ENCODE measurements at places on chromosomes 2 and 18.

- no peak for DNase-seq
Measured at GRCh38 chr2:99980176-99980575, 162.2 kb downstream of the AFF3 start.

GRCh38 chr2:153917570-153917969 is 45.8 kb downstream of the GALNT13 start:
- DNase-seq, result no peak

DNA sequence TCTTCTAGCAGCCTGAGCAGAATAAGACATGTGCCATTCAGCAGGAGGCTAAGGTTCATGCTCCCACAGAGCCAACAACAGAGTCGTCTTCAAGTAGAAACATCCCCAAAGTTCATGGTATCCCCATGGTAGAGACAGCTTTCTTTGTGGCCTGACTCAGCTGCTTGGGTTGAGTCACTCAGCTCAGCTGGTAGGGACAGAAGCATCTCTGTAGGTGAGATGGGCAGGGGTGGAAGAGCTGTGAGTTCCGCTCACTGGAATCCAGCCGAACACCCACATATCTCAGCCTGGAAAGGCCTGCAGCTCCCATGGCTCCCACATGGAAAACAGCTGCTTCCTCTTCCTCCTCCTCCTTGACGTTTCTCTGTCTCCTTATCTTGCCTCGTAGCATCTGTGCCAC is 792.7 kb downstream of the RNF144A start:
- no peak for DNase-seq

DNA sequence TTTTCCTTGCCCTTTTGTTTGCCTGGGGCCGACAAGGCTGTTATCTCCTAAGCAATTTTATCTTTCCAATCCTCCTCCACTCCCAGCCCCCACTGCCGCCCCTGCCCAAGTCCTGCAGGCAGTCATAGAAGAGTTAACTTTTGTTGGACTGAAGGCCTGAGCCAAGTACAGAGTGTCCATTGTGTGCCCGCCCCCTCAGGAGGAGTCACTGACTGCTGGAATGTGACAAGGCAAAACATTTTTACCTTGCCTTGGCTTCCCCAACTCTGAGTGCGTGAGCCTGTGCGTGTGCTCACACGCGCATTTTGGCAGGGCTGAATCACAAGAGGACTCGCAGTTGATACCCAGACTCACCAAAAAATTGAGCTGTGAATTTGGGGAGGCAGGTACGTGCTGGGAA is 16.2 kb downstream of the SETBP1 start:
- peak; percentile 19 for DNase-seq

- DNase-seq, result no peak
Measured at GRCh38 chr2:17309181-17309580, 209.1 kb downstream of the RAD51AP2 start.

GRCh38 chr18:62609764-62610163 is 86.9 kb downstream of the ZCCHC2 start:
- no peak for DNase-seq

- peak; percentile 7 for DNase-seq
Measured at GRCh38 chr2:196798980-196799379, 503 bp downstream of the GTF3C3 start.

- DNase-seq, result no peak
Measured at GRCh38 chr2:69483024-69483423, 45.8 kb upstream of the NFU1 start.

- peak; percentile 95 for DNase-seq
Measured at GRCh38 chr2:192500550-192501200, 305.9 kb upstream of the TMEFF2 start.

DNA sequence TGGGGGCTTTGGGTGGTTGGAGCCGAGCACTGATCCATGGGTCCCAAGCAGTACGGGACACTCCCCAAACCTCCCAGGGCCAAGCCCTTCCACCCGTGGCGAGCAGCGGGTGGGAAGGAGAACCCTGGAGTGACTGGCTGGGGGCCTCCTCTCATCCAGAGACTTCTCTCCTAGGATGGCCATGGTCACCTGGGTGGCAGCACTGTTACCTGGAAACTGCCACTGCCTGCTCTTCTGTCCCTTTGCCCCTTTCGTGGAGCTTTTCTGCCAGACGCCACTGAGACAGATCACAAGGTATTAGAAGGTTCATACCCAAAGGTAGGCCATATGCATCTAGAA is 26.9 kb downstream of the CENPO start:
- no peak for DNase-seq

- no peak for DNase-seq
Measured at GRCh38 chr2:10584242-10584753, 105.5 kb downstream of the NOL10 start.

DNA sequence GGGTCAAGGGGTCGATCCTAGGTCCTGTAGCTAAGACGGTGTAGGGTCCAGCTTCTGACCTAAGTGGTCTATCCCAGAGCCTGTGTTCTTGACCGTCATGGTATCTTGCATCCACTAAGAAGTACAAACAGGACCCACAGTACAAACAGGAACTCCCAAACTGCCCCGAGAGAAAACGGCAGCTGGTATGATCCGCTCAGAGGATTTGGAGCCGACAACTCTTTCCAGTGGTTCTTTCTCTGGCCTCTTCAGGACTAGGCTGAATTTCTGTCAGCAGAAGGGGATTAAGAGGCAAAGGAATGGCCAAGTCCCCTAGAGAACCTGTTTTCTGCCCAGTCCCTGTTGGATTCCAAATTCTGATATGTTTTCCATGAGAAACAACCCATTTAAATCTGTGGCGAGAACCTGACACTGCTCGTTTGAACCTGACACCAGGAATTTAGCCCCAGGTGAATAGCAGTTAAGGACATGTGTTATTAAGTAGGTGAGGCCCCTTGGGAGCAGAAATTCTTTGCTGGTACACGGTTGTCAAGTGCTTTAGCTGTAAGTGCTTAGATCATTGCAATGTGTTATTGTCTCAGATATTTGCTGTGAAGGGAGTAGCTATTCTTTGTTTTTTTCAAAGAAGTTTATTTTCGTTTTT is 50.5 kb upstream of the TXNDC2 start:
- DNase-seq, result no peak

DNA sequence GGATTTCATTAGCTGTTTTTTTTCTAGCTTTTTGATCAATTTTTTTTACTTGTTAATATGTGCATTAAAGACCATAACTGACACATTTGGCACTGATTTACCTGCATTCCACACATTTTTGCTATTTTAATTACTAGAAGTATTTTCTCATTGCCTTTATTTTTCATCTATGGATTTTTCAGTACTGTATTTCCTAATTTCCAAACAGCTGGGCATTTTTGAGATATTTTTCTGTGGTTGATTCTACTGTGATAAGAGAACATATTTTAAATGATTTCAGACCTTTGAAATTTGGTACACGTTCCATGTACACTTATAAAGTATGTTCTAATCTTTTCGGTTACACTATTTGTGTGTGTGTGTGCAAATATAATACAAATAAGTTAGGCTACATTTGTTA is 135.3 kb downstream of the PARD3B start:
- DNase-seq, result peak; percentile 31

DNA sequence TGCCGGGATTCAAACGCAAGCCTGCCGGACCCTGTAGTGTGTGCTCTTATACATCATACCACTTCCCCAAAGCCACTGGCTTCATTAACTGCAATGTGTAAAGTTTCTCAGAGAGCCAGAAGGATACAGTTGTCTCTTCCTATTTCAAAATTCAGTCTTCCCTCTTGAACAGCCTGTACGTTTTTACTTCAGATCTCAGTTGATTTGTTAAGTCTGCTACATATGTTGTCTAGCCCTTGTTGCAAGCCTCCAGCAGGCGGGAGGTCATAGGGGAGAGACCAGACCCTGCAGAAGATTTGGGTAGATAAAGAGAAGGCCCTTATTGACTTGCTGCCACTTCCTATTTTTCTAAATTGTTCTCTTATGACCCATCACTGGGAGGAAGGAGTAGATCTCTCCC is 56.2 kb downstream of the ARHGEF33 start:
- DNase-seq, result no peak

DNA sequence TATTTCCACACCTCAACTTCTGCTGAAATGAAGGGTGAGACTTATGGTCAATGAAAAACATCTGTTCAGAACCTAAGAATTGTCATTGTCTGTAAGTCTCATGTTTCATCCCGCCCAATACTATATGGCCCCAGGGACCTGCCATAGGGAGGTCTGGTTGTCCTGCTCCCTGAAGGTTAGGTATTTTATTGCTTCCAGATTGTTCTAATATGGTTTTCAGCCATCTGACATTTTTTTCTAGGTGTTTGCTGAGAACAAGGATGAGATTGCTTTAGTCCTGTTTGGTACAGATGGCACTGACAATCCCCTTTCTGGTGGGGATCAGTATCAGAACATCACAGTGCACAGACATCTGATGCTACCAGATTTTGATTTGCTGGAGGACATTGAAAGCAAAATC is 7.3 kb downstream of the XRCC5 start:
- no peak for DNase-seq

- DNase-seq, result peak; percentile 34
Measured at GRCh38 chr18:23114171-23114881, 21.0 kb upstream of the CABLES1 start.

DNA sequence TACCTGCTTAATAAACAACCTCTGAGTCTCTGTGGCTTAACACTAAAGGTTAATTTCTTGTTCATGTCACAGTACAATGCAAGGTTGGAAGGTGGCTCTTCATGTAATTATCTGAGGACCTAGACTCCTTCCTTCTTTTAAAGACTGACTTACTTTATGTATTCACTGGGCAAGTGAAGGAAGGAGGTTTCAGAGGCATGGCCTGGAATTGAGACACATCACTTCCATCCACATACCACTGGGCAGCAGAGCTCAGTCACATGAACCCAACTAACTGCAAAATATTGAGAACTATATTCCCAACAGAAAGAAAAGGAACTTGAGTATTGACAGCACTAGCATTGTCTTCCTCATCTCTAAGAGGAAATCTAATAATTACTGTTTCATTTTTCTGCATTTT is 57.5 kb upstream of the FN1 start:
- DNase-seq, result no peak

- no peak for DNase-seq
Measured at GRCh38 chr2:237529452-237530402, 36.6 kb upstream of the PRLH start.

- DNase-seq, result no peak
Measured at GRCh38 chr2:53173091-53173490, 594.5 kb upstream of the CHAC2 start.

DNA sequence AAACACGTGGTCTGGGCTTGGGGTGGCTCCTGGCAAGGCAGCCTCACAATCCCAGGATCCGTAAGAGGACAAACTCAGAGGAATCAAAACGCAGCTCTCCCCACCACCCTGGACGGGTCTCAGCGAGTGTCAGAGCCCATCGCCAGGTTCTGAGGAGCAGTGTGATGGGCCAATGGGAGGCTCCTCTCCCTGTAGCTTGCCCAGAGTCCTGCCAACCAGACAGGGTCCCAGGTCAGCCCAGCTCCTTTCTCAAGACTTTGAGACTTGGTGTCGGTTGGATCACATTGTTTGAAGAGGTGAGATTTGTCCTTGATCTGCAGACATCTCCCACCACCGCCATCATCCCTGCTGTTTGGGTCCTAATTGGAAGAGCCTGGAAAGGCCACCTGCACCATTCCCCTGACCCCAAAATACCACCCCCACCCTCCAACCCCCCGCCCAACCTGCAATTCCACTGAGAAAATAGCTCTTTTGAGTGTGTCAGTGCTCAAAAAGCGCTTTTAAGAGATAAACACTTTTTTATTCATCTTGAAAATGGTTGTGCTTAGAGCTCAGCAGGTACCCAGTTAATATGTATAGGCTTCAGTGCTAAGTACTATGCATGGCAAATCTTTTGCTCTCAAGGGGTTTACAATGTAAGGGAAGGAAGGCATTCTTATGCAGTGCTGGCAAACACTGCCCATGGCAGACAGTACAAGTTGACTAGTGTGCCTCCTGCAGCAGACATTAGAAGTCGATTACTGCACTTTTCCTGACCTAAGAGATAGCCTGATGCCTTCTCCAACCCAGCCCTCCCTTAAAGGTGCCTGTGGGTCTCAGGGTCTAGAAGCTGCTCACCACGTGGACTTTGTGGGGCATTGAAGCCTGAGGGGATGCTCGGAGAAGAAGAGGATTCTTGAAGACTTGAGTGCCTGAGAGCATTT is 50.6 kb downstream of the GLI2 start:
- DNase-seq, result no peak

DNA sequence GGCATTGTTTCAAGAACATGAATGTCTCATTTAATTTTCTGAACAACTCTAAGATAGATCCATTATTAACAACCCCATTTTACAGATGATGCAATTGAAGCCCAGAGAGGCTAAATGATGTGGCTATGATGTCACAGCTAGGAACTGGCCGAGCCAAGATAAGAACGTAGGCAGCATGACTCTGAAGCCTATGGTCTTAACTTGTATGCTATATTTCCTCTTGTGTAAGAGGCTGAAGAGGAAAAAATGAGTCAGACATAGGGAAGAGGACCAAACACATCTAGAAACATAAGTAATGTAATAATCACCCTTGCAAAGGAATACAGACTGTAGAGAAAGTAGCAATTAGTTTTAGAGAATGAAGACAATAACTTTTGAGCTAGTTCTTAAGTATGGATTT is 416.8 kb downstream of the FIGN start:
- peak; percentile 90 for DNase-seq

DNA sequence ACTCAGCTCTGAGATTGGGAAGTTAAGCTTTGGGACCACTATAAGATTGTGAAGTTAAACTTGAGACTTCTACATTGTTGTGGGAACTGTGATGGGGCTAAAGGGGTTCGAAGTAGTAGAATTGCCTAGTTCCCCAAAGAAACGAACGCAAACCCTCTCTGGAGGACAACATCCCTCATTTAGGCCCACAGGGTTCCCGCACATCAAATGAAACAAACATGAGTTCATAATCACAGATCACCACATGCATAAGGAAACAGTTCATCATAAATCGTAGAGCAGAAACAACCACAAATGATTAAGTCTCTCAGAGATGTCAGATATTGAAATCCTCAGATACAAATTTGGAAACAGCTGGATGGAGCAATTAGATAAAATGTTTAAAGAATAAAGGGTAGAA is 55.9 kb upstream of the HPCAL1 start:
- DNase-seq, result no peak

DNA sequence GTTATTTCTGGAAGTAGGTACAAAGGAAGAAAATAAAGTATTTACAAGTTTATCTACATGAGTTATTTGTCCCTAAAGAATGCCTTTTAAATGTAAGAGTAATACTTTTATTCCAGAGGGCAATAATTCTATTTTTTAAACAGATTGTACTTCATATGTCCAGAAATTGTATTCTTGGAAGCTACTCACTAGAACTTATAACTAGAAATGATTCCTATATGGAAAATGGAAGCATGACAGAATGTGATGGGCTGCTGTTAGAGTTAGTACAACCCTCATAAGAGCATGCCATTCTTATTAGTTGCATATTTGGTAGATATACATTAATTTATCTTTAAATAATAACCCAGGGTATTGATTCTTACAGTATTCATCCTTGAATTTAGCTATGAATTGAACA is 362.0 kb downstream of the FSIP2 start:
- no peak for DNase-seq

DNA sequence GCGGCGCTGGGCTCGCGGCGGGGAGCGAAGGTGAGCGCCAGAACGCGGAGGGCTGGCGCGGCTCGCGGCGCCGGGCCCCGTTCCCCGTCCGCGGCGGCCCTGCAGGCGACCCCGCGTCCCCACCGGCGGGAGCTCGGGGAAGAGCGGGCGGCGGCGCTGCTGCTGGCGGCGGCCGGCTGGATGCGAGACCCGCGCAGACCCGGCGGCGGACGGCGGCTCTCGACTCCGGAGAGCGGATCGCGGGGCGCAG is 213 bp downstream of the DOK6 start:
- DNase-seq, result no peak

GRCh38 chr2:128867311-128867710 is 548.6 kb upstream of the HS6ST1 start:
- no peak for DNase-seq

GRCh38 chr18:28802546-28802945 is 625.6 kb upstream of the CDH2 start:
- DNase-seq, result peak; percentile 78

All from fibroblast of pulmonary artery (primary cell).